ENCODE measurements at places on chromosomes 4 and X.

DNA sequence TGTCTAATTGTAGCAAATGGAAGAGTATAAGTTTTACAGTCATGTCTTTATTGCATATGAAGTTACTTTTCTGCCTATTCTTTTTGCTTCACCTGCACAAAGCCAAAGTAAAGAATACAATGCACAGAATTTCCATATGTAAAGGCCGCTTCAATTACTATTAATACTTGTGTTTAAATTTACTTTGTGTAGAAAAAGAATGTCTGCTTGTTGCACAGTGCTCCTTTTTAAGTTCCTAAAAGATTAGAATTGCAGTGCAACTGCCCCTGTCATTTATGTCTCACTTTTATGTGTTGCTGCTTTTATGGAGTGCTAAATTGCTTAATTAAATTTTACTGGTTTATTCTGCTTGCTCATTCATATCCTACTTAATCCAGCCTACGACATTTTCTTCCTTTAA is 830.5 kb downstream of the PDHA2 start:
- no peak for DNase-seq

GRCh38 chr4:83281307-83281706 is 3.3 kb downstream of the COQ2 start:
- no peak for DNase-seq

GRCh38 chrX:24023972-24024669 is 2.9 kb downstream of the KLHL15 start:
- no peak for DNase-seq

DNA sequence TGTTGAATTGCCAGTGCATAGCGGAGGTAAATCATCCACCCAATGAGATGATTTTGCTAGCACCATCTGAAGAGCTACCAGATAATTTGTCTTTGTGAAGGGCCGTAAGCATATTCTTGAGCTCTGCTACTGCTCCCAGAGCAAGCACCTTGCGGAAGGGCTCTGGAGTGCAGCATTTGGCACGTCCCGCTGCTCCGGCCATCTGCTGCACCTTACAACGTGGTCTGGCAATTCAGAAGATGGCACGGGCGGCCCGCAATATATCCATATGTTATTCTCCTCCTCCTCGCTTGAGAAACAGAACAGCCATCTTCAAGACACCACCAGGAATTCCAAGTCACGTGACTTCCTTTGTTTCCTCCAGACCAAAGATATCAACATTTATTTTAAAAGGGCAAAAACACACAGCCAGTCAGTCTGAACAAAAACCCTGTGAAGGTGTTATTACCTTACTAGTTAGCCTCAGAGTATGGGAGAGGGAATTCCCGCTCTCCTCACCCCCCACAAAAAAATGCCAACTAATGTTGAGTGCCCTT is 1095.7 kb upstream of the TENM3 start:
- DNase-seq: no peak

- no peak for DNase-seq
Measured at GRCh38 chr4:31328932-31329331, 608.8 kb downstream of the PCDH7 start.

DNA sequence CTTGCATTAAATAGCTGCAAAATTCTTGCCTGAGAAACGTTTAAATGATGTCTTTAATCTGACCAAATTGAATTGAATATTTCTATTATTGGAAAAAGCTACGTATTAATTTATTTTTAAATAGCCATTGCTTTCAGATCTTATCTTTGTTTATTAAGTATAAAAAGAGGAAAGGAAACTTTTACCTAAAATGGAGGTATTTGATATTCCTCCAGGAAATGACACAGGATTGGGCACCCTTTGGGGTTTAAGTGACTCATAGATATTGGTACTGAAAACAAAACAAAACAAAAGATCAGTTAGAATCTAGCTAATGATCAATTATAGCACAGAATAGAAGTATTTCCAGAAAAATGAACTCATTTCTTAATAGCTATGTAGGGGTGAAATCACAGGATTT is 34.1 kb downstream of the PLS3 start:
- no peak for DNase-seq

DNA sequence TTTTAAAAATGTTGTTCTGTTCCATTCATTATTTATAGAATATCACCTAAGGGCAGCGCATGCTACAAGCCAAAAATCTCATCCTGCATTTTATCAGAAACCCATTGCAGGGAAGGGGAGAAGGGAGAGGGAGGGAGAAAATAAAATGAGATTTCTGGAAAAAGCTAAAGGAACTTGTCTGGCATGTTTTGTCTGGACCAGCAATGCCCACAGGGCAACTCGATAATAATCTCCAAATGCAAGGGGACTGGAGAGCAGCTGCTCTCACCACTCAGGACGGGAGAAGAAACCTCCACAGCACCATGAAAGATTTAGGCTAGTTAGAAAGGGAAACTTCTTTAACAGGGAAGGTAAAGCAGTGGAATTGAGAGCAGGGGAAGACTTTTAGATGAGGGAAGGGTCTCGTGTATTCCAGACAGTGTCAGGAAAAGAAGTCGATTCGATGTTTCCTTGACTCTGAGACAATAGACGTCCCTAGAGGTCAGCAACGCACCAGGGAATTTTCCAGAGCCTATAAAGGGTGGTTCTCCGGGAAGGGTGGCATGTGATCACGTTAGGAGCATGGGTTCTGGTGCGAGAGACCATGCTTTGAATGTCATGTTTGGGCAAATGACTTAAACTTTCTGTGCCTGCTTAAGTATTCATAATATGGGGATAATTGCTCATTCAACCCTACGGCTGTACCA is 132.2 kb upstream of the NDP start:
- no peak for DNase-seq
